SIG-M5 (cell line): ENCODE measurements at places on chromosomes 4 and X.

DNA sequence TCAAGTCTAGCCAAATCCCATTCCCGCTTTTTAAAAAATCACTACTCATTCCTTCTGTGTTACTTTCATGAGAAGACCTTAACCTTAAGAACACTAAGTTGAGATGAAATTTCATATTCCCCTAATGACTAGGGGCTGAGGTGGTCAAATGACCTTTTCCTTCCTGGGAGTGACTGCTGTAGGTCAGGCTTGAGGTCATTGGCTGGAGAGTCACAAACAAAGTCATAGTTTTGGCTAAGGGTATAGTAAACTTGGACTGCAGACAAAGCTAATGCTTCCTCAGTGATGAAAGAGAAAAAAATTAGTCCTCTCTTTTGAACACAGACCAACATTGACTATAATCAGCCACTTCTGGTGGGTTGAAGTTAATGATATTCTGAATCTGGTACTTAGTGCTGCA, 16.0 kb upstream of the FGF2 start:
- DNase-seq, result no peak

- DNase-seq, result no peak
These were observed 182.2 kb downstream of the GABRB1 start for GRCh38 chr4:47213539-47213938.

DNA sequence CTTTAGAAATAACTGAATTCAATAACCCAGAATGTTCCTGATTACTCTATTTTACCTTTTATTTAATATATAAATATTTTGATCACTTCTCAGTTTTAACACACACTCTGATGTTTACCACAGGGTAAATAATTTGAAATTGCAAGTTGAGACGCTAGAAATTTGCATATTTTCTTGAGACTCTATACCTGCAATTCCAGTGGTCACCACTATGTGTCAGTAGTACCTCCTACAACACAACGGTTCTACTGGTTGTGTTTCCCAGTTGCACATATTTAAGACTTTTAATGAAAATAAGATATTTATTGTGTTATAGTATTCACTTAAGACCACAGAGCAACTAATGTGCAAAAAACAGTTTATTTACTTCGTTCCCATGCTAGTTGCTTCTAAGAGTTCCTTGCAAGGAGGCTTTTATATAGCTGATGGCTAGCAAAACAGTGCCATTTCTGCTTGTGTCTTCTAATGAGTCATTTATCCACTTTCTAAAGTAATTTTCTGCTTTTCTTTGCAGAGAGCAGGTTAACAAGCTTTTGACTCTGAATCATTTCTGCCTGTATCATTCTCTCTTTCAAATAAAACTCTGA, 98.9 kb upstream of the PDLIM3 start:
- no peak for DNase-seq

DNA sequence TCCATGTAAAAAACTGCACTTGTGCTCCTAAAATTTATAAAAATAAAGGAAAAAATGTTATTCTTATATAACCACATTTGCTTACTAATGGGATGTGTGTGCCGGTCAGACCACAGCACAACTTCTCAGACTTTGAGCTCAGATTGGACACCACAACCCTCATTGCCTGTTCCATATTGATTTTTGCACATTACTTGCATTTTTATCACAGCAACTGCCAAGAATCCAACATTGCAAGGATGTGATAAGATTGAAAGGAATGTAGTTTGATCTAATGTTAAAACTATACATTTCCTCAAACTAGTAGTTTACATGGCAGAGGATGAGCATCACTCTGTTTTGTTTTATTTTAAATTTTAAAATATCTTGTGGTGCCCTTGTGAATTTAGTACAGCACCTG, 227.8 kb downstream of the KDR start:
- DNase-seq, result no peak

DNA sequence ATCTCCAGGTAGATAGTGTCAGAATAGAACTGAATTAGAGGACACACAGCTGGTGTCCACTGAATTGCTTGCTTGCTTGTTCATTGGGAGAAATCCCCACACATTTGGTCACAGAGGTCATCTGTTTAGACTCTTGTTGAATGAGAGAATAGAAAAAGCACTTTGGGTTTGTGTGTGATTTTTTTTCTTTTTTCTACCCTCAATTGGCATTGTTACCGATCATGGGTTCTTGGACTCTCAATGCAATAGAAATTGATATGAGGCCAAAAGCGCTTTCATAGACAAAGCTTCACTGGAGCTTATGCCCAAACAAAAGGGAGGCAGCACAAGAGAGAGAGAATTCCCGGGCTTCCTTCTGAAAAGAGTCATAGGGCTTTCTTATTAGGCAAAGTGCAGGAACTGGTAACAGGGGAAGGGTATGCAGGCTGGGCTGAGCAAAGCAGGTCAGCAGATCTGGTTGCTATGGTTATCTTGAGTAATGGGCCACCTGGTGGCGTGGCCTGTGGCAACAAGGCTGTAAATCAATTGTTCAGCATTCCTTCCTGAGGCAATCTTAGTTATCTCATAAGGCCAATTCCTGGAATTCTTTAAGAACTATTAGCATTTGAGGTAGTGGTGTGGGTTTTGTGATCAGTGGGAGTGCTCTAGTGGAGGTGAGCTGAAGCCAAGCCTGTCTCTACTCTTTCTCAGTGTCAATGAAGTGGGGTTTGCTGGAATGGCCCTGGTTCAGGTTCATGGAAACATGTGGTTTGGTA, 5.3 kb upstream of the GPR82 start:
- no peak for DNase-seq

- DNase-seq, result no peak
These were observed 35.5 kb upstream of the UGT2B7 start for GRCh38 chr4:69060651-69061308.

DNA sequence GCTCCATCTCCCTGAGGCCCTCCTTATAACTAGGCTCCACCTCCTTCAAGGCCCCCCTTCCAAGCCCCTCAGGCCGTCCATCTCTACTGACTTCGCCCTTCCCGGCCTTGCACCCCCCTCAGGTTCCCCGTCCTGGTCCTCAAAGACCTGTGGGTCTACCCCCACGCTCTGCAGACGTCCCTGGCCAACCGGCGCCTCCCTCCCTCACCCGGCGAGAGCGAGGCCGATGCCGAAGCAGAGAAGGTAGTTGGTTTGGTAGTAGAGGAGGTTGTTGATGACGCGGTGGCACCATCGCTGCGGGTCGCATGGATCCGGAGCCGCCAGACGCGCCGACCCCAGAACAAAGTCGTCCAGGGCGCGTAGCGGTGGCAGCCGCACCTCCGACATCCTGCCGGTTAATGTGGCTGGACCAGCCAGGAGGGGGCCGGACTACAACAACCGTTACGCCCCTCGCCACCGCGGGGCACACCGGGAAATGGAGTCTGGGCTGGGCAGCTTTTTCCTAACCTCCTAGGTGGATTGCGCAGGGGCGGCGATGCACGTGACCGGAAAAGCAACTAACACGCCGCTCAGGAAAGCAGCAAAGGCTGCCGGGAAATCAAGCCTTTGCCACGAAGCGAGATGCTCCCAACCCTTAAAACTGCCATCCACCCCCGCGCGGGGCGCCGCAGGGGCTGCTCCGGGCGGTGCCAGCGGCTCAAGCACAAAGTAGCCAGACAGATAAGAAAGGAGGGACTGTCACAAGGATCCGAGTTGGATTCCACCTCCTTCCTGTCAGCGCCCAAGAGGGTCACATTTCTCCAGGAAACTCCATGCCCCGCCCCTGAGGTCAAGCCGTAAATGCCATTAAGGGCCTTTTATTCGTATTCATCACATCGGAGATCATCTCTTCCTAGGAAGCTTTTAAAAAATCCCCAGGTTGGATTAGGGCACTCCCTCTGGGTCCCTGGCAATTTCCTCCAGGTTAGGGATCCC, at the start of gene PRAF2:
Gene PRAF2, minus strand, starts transcription at position 402 of the 975 bp plus-strand sequence. Its CDS starts 15 bp downstream, at position 387.
- DNase-seq, result peak; percentile 31

DNA sequence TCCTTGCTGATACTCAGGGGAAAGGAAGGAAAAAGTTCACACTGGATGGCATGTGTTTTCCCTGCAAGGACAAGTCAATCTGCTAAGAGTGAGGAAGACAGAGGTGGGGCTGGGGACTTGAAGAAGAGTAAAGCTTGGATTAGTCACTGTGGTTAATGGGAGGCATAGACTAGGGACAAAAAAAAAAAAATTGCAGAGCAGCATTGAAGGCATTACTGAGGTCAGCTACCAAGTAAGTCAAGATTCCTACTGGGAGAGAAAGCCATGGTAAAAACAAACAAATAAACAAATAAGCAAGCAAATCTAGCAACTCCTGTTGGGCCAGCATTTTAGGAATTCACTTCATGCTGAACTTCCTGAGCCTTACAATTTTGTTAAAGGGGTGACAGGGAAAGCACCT, 58.2 kb upstream of the GPC4 start:
- no peak for DNase-seq

DNA sequence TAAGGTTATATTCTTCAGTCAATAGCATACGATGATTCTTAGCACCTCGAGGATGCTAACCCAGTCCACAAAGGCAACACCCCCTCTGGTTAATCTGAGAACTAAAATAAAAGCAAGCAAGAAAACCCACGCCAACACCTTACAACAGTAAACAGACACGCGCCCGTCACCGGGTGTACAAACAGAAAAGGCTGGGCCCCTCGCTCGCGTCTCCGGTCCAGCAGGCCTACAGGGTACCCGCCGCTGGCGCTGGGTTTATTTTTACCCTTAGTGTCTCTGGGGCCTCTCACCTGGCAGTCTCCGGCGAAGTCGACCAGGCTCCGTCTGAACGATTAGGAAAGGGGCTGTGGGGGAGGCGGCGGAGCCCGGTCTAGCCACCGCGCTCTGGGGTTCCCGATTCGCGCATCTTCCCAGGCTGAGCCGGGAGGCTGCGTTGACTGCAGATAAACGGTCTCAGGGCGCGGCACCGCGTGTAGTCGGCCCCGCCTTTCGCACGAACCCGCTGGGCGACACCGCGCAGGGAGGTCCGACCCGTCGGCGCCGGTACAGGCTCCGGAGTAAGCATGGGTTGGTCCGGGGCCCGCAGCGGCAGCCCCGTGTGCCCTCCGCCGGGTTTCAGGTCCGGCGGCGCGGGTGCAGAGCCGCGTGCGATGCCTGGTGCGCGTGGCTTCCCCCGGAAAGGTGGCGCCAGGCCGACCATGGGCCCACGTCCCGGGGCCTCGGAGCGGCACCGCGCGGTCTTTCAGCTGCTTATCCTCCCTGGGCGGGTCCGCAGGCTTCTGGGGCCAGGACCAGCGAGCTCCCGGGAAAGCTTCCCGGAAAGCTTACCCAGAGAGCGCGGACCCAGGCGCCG, 441 bp downstream of the SLC9B2 start:
- no peak for DNase-seq

- no peak for DNase-seq
These were observed 2.3 kb downstream of the HNRNPD start for GRCh38 chr4:82371497-82371896.

DNA sequence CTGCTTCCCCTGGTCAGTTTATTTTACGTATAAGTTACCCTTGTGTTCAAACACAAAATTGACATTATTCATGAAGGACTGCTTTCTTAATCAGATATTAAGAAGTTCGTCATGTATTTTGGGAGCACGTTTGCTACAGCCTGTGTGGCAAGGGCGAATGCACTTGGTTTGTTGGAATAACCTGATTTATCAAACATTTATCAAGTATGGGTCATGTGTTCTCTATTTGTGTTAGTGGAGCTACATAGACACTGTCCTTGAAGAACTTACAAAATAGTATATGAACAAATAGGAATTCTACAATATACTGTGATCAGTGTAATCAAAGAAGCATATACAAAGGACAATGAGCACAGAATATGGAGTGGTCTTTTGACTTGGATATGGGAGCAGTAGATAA, 22.4 kb downstream of the RAB33B start:
- no peak for DNase-seq

GRCh38 chr4:61553557-61554125, 353.5 kb downstream of the ADGRL3 start:
- DNase-seq, result no peak

DNA sequence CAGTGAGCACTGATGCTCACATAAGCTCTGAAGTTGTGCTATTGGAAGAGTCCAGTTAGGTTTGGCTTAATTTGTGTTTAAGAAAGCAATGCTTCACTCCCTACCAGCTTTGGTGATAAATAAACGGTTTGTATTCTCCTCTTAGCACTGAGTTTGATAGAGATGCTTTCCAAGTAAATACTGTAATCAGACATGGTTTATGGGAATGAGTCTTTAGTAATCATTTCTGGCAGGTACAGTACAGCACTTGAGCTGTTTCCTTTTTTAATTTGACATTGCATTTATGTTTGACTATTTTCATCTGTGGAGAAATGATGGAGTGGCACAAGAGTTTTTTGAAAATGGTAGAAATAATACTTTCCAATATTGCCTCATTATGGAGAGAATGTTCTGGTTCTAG, 455.3 kb downstream of the ACTRT1 start:
- no peak for DNase-seq

GRCh38 chrX:123854329-123854728, 5.5 kb upstream of the XIAP start:
- no peak for DNase-seq

DNA sequence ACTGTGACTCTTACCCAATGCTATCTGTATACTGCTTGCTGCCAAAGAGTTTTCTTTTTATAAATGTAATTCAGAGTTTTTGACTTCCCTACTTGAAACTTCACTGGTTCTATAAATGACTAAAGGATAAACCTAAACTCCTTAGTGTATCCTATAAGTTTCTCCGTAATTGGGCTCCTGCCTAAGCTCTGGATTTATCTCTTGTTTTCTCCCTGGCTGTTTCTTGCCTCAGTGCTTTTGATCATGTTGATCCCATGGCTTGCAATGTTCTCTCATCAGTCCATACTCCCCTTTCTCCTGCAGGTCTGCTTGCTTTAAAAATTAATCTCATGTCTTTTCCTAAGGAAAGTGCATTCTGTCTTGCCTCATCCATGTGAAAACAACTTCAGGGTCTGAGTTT, 1543.1 kb upstream of the IGFBP7 start:
- DNase-seq, result no peak

GRCh38 chr4:83449009-83449408, 6.6 kb downstream of the HELQ start:
- DNase-seq, result no peak

GRCh38 chrX:9682861-9683260, 82.8 kb downstream of the GPR143 start:
- no peak for DNase-seq

DNA sequence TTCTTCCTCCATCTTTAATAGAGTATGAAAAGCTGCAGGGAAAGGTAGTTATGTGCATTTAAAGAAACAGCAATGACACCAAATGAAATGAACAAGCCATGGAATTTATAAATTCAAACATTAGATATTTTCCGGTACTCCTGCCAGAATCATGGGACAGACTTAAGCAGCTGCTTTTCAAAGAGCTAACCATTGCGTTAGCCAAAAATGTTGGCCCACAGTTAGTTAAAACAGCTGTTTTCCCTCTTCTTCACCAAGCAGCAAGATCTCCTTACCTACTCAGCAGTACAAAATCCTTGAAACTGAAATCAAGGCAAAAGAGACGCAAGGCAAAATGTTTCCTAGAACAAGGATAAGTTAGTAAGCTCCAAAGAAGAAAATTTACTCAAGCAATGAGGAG, 64.0 kb downstream of the MANBA start:
- DNase-seq, result no peak

DNA sequence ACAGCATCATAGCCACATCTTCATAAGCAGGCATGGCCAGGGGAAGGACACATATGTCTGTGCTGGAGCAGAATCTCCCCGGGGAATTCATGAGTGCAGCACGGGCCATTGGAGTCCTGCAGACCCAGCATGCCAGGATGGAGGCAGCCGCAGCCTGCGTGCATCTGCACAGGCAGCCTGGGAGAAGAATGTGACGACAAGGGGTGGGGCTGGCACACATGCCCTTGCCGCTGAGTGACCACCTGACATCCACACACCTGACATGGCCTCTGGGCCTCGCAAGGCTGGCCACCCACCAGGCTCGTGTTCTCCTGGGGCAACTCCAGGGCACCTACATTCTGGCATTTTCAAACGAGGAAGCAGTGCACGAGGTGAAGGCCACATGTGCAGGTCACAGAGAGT, 66.2 kb upstream of the AFAP1 start:
- no peak for DNase-seq
